ENCODE measurements at places on chromosomes 2 and 18.

DNA sequence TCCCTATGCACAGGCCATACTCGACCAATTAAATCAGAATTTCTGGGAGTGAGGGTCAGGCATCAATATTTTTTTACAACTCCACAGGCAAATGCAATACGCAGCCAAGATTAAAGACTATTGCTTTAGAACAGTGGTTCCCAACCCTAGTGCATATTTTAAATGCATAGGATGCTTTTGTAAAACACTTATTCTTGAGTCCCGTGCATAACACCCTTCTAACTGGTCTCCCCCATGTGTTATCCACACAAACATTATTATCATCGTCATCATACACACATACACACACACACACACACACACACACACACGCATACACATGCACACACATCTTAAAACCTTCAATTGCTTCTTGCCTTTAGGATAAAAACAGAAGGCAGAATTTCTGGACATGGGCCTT, 145.0 kb upstream of the PELI1 start:
- no peak for DNase-seq

GRCh38 chr18:34048423-34048822, 176.3 kb downstream of the NOL4 start:
- DNase-seq = no peak

DNA sequence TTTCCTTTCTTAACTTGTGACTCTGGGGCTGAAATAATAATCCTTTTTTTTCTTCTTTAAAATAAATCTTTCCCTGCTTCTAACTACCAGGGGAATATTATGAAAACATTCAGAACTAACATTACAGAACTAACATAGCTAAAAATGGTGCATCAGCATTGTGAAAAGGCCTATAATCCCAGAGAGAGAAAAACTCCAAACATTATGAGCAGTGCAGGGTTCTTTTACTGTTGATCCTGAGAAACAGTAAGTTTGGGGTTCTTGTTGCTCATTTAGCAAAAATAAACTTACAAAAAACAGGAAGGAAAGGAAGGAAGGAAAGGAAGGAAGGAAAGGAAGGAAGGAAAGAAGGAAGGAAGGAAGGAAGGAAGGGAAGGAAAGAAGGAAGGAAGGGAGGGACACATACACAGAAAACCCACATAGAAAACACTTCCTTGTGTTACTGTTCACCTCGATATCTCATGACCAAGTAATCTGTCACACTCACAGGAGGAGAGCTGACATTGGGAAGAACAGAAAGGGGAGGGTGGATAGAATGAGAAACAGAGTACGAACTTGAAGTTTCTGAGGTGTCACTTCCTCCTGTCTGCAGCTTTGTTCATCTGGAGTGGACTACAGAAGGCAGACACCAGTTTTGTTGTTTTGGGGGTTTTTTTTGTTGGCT, 18.4 kb upstream of the PIK3C3 start:
- no peak for DNase-seq

DNA sequence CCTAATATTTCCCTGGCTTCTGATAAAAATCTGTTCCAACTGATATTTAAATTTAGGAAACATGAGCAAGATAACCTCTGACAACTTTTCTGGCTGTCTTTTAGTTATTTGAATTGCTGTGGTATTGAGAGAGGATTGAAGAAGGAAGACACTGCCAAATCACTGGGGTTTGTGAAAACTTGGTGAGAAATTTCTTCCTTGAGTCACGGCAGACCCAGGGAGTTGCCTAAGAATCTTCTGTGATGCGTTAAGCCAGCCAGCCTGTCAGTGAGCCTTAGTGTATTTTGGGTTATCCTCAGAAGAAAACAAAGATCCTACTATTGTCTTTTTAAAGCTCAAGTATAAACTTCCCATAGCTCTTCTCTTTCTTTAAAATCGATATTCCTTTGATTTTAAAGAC, 17.5 kb upstream of the DOK6 start:
- DNase-seq = no peak
